ENCODE measurements at places on chromosomes 4 and X.

DNA sequence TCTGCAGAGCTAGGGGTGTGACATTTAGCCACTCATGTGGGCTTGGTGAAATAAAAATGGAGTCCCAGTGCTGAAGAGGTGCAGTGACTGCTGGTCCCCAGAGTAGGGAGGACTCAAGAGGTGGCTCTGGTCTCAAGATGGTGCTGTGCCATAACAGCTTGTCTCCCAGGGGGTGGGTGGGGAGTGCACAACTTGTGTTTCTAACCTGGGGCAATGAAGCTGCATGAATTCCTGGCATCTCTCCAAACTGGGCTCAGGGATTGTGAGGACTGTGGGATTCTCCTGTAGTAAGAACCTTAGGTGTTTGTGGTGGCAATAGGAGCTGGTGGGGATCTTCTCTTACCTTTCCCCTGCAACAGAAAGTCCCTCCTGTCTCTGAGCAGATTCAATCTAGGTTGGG lies 278.9 kb upstream of the SFRP2 start:
- DNase-seq = no peak

GRCh38 chr4:58935332-58935731 lies 1825.1 kb upstream of the IGFBP7 start:
- no peak for DNase-seq

DNA sequence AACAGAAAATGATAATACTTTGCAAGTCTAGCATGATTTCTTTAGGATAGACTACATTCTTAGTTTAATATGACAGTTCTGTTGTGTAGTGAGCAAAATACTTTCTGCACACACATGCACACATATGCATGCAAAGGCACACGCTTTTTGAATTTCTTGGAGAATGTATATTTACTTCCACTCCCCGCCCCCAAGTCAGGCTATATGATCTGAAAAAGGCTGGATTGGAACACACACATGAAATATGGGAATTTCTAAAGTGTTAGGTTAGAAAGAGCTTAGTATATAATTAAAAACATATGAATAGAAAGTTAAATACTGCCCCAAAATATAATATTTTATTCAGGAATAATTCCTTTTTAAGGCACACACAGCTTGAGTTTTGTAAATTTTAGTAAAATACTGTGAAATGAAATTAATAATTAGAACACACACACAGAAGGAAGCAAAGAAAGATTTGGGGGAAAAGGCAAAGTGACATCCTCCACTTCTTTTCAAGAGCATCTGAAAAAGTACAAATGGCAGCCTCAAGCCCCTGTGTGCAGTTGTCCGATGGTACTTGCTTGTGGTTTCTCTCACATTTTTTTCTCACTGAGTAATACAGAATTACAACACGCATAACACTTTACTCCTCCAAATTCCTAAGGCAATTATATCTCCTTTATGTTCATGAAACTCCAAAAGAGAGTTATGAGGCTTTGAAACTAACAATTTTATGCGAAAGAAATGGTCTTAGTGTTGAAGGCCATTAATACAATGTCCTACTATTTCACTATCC lies 228.9 kb upstream of the ETNPPL start:
- DNase-seq = no peak

DNA sequence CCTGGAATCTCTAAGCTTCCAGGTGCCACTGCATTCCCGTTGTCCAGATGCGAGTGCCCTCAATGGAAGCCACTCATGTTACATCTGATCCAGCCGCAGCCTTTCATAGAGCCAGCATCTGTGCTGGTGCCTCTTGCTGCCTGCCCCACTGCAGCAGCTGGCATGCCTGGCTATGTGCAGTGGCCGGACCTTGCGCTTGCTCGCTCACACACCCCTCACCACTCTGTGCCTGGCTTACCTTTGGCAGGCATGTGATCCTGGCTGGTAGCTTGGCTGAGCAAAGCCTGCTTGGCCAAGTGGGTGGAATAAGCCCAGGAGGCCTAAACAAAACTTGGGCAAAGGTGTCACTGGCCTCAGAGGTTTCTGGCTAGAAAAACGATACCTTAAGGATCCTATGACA lies 59.5 kb upstream of the CDKN2AIP start:
- no peak for DNase-seq

DNA sequence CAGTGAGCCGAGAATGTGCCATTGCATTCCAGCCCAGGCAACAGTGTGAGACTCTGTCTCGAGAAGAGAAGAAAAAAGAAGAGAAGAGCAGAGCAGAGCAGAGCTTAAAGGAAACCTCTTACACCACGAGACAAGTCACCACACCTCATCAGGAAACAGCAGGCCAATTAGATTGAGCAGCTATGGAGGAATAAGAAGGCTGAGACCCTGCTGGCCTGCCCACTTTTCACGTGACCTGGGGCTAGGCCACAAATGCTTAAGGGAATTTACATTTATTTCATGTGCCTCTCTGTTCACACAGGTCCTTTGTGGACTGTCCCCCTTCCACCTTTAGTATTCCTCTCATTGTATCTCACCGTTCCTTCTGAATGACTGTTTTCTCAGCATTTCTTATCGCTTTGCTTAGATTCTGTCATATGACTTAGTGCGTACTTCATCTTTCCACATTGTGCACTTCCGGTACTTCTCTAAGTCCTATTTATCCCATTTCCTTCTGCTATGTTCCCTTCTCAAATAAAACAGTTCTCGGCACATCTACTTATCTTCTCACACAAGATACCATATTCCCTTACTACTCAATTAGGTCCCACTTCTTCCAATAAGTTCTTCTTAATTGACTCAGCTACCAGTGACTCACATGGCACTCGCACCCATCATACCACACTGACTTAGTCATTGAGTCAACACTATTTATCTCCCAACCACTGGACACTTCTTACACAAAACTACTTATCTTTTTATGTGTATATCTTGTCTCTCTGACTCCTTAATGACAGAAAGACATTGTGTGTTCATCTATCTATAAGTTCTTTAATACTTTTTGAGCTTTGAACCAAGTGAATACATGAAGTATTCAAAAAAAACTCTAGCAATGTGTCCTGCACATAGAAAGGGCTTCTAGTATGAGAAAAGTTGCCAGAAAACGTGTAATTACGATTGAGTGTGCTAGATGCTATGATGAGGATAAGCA lies 11.0 kb downstream of the CUL4B start:
- peak; percentile 9 for DNase-seq

- no peak for DNase-seq
Observed at GRCh38 chrX:152117305-152117704, 21.1 kb downstream of the MAGEA10 start.

DNA sequence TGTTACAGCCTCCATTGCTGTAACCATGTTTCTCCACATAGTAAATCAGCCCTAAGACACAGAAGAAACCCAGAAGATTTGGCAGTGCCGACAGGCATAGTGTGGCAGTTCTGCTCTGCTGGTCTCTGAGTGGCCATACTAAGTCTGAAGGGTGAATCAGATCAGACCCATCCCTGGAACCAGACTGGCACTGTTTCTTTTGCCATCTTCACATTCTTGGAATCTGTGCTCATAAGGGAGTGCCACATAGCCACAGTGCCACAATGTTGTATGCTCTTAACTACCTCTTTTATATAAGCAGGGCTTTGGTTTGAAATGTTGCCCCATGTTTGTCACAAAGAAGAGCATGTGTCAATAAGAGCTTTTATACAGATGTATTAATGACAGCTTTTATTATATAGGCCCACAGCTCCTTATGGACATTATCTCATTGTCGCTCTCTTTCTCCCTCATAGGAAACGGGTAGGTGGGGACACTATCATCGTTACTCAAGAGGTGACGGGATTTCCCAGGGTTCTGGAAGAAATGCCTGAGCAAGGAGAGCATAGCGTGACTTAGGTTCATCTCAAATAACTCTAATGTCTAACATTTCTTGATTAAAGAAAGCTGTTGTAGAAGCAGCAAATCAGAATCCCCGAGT lies 128.2 kb downstream of the CBR4 start:
- DNase-seq = no peak

DNA sequence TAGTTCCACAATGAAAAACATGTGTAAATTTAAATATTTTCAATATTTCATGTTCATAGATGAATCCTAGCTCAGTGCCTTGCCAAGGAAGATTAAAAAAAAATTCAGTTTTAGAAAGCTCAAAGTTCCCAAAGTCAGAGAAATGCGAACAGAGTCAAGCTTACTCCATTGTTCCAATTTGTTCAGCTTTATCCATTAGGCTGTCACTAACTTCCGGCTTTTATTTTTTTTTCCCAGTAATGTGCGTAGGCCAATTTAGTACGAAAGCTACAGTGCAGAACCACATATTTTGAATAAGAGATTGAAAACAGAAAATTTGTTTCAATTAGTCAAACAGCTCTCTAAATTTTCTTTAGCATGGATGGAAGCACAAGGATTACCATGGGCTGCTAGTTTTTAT lies 23.1 kb upstream of the KLHL2 start:
- no peak for DNase-seq

DNA sequence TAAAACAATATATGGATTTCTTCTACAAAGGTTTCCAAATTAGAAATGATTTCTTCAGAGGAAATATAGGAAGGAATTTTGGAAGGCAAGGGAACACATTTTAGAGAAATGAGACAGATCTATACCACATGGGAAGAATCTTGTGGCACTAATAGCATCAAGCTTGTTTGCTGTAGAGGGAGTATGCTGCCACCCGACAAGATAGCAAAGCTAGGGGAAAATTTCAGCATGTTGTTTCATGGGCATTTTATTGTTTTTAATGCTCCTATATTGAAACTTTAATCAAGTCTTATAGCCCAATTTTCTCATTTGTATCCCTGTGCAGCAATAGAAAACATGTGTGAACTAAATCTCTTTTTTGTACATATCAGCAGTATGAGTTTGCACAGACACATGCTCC lies 551.7 kb upstream of the INTU start:
- DNase-seq = no peak

DNA sequence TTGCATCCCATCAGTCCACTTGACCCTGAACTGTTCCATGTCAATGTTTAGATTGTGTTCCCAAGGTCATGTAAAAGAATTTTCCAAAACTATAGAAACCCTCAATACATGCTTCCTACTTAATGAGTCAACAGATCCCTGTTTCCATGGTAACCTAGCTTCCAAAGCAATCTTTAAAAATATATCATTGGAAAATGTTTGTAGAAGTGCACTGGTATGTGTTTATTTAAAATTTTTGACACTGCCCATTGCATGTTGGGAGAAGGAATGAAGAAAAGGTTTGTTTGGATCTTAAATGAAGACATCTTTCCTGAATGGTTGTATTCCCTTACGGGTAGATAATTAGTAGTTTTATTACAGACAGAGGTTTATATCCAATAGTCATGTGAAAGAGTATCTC lies 345.3 kb downstream of the GABRG1 start:
- no peak for DNase-seq

GRCh38 chr4:48989461-48990203 lies 3.6 kb downstream of the CWH43 start:
- no peak for DNase-seq

DNA sequence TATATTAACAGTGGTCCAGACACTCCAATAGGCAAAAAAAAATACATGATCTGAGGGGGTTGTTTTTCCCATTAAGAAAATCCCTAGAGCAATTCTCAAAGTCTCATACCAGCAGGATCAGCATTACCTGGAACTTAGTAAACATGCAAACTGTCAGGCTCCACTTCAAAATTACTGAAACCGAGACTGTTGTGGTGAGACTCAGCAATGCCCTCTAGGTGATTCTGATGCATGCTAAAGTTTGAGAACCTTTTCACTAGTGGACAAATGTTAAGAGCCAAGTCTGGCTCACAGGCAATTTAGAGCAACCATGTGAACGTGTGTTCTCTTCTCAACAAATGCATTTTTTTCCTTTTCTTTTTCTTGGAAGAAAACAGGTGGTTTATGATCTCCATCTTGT lies 30.2 kb downstream of the NEK1 start:
- no peak for DNase-seq

DNA sequence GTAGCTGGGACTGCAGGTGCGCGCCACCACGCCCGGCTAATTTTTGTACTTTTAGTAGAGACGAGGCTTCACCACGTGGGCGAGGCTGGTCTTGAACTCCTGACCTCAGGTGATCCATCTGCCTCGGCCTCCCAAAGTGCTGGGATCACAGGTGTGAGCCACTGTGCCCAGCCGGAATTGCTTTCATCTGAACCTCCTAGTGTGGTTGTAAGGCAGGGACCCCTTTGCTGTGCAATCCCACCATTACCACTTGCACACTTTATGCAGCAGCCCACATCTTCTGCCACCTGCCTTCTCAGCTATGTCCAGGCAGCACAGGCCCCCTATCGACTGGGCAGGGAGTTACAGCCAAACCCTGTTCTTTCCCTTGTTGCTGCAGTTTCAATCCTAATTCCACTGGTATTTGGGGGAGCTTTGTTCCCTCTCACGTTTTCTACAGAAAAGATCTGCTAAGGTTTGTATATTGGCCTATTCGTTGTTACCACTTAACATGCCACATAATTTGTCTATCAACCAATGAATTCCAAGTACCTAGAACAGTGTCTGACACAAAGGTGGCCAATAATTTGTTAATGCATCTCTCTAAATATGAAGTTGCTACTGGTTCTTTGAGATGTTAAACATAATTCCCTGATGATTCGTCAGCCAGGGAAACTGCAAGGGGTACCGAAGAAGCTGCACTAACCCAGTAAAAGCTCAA lies 6.5 kb downstream of the RPL39 start:
- peak; percentile 58 for DNase-seq

- no peak for DNase-seq
Observed at GRCh38 chr4:77992581-77992980, 64.5 kb upstream of the FRAS1 start.

DNA sequence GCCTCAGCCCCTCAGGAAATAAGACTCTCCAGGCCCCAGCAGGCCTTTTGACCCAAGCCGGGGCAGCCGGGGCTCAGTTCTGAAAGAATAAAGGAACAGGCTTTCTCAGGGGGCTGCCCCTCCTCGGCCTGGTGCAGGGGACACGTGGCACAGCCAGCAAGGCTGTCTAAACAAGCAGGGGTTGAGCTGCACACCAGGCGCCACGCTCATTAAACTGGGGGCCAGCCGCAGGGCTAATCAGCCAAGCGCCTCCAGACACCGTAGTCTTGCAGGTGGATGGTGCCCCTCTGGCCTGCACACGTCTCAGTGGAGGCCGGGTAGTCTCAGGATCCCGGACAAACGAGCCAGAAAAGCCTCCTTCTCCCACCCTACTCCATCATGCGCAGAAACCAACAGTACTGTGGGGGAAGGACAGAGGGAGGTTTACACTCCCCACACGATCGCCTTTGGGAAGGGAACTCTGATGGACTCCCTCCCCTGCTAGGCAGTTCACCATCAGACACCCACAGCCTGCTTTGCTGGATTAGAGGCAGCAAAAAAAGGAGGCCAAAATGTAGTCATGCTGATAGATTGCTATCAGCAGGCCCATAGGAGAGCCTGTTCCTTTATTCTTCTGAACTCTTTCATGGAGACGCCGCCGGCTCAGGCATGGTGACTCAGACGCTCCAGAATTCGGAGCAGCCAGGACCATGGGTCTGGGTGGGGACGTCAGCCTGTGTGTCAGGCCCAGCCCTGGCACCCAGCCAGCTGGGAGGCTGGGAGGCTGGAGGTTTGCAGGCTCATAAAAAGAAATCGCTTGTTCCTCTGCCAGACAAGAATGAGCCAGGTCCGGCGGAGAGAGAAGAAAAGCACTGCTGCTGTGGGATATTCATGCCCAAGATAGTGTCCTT lies 342.4 kb downstream of the BCOR start:
- no peak for DNase-seq

All from stimulated activated CD4-positive, alpha-beta T cell treated with anti-CD3 and anti-CD28 coated beads, Interleukin-12 subunit alpha, Interleukin-12 subunit beta, amount 100 ng/mL, for 48 hours (primary cell).